ENCODE measurements at places on chromosomes 7 and 10.
A peak's percentile ranks its signal among the peaks of the same experiment; 100 is the strongest.

- peak; percentile 81 for DNase-seq
These were observed at the start of gene SEMA4G for GRCh38 chr10:100969187-100970075. TSS of gene SEMA4G (plus strand) at chr10:100969504. CDS start at chr10:100972913, 3,409 bp downstream.

GRCh38 chr7:124655990-124656389 is 109.6 kb downstream of the GPR37 start:
- no peak for DNase-seq

- peak; percentile 33 for DNase-seq
These were observed 12.9 kb upstream of the CSGALNACT2 start for GRCh38 chr10:43125274-43125845.

DNA sequence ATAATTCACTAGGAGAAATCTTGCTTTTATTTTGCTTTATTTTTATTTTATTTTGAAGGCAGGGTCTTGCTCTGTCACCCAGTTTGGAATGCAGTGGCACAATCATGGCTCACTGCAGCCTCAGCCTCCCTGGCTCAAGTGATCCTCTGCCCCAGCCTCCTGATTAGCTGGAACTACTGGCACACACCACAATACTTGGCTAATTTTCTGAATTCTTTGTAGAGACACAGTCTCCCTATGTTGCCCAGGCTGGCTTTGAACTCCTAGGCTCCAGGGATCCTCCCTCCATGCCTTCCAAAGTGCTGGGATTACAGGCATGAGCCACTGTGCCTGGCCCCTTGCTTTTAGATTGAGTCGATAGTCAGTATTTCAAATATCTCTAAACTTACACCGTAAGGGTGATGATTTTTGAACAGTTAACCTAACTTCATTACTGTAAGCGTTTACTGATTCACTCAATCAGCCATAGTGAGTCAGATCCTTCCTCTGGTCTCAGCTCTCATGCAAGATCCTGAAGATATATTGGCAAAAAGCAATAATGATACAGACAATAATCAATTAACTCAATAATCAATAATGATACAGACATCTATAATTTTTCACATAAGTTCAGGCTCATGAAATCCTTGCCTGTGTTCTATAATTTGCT is 239.5 kb downstream of the KIAA1217 start:
- DNase-seq: no peak

- no peak for DNase-seq
These were observed 38.2 kb upstream of the GTF2I start for GRCh38 chr7:74619235-74619860.

GRCh38 chr7:69880840-69881239 is 282.6 kb downstream of the AUTS2 start:
- no peak for DNase-seq

- no peak for DNase-seq
These were observed 425.3 kb upstream of the ZMIZ1 start for GRCh38 chr10:78643513-78643912.

- DNase-seq: peak; percentile 15
These were observed 16.4 kb upstream of the SNX10 start for GRCh38 chr7:26275213-26275612.

- DNase-seq: no peak
These were observed 82.8 kb downstream of the VOPP1 start for GRCh38 chr7:55489552-55489951.

DNA sequence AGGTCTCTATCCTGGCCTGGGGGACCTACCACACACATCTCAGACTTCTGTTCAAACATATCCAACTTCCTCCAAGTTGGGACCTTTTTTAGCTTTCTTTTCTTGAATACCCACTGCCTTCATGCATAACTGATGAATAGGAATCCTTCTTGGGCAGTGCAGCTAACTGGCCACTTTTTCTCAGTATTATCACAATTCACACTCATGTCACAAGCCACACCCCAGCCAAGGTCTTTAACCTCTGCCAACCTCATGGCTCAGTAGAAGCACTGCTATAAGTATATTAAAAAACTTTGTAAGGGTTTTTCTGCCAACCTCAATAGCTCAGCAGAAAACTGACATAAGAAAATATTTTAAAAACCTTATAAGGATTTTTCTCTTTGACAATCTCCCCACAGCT is 44.5 kb downstream of the HHEX start:
- no peak for DNase-seq
